BJ (cell line): ENCODE measurements at places on chromosomes 12 and 14.

- no peak for DNase-seq
These were observed 102.9 kb downstream of the RASSF9 start for GRCh38 chr12:85733221-85733840.

- peak; percentile 32 for DNase-seq
These were observed 31.3 kb upstream of the SMUG1 start for GRCh38 chr12:54220092-54220557.

GRCh38 chr14:87282266-87282665 is 710.7 kb downstream of the GALC start:
- DNase-seq = no peak

GRCh38 chr14:33986804-33987203 is 35.9 kb upstream of the EGLN3 start:
- peak; percentile 19 for DNase-seq

- DNase-seq = no peak
These were observed 67.5 kb downstream of the B4GALNT3 start for GRCh38 chr12:527241-527640.

- no peak for DNase-seq
These were observed 33.5 kb upstream of the TCL1B start for GRCh38 chr14:95652690-95653089.

GRCh38 chr12:124893792-124894516 is 20.5 kb downstream of the UBC start:
- DNase-seq = no peak

GRCh38 chr12:47234576-47235141 is 154.9 kb upstream of the AMIGO2 start:
- DNase-seq = no peak

DNA sequence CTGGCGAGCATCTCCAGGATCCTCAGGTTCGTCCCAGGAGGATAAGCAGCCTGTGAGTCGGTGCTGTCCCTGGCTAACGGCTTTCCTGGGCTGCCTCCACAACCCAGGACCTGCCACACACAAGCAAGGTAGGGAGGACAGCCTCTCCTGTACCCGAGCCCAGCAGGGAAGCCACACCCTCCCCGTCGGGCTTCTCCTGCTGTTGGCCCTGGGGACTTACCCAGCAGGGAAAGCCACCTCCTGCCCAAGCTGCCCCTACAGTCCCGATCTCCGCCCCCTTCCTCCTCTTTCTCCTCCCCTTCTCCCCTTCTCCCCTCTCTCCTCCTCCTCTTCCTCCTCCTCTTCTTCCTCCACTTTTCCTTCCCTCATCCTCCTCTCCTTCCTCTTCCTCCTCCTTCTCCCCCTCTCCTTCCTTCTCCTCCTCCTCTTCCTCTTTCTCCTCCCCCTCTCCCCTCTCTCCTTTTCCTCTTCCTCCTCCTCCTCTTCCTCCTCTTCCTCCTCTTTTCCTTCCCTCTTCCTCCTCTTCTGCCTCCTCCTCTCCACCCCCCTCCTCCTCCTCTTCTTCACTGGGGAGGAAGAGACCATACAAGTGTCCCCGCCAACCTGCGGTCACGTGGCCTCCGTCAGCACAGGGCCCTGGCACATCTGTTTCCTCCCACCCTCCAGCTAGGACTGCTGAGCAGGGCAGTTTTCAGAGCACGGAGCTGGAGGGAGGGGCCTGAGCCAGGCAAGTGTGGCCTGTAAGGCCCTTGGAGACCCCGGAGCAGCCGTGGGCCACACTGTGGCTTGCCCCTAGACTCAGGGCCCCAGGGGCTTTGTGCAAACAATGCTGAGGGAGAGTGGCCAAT is 17.3 kb upstream of the RFLNA start:
- no peak for DNase-seq

DNA sequence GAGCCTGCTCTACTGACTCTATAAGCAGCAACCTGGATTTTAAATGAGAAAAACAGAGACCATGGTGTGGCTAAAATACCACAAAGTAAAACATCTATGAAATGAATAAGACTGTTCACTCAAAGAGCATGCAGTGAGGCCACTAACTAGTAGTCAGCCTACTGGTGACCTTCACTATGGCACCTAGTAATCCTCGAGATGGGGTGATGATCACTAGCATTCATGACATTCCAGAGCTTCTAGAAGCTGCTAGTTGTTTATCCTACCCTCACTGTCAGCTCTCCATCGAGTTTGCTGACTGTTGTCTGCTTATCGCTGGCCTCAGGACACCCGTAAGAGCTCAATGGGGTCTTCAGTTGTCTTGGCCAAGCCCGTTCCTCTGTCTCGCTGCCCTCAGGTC is 13.7 kb downstream of the SPTB start:
- DNase-seq = no peak

DNA sequence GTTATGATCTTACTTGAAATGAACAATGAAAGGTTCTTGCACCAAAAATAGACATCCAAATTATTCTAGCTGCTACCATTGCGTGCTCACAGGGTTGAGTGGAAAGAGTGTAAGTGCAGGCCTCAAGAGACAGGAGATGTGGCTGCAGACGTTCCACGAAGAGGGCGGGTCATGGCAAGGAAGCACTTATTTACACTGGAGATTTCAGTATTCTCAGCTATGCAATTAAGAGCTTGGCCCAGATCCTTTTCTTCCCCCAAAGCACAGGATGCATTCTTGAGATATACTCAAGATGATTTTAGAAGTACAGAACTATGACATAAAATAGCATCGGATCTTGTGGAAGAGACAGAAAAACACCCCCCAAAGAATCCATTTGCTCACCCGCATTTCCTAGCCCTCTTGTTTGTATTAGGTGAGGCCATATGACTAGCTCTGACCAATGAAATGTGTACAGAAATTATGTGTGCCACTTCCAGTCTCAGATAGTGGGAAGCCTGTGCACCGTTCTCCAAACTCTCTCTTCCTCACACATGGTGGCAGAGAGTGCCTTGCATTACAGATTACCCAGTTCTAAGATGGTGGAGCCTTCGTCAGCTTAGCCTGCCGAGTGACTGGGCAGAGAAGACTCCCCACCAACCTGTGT is 261.4 kb downstream of the TTC8 start:
- no peak for DNase-seq

- DNase-seq = no peak
These were observed 774 bp upstream of the MANSC4 start for GRCh38 chr12:27780612-27781408.

DNA sequence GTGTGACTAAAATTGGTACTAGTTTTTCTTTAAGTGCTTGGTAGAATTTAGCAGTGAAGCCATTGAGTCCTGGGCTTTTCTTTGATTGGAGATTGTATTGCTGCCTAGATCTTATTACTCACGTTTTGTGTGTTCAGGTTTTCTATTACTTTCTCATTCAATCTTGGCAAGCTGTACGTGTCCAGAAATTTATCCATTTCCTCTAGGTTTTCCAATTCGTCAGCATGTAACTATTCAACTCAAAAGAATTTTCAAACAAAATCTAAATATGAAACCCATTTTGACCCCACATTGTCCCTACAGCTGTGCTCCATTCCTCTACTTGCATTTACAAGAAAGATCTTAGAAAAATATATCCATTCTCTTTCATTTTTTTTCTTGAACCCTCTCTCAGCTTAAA is 1613.4 kb upstream of the SEL1L start:
- DNase-seq = no peak

DNA sequence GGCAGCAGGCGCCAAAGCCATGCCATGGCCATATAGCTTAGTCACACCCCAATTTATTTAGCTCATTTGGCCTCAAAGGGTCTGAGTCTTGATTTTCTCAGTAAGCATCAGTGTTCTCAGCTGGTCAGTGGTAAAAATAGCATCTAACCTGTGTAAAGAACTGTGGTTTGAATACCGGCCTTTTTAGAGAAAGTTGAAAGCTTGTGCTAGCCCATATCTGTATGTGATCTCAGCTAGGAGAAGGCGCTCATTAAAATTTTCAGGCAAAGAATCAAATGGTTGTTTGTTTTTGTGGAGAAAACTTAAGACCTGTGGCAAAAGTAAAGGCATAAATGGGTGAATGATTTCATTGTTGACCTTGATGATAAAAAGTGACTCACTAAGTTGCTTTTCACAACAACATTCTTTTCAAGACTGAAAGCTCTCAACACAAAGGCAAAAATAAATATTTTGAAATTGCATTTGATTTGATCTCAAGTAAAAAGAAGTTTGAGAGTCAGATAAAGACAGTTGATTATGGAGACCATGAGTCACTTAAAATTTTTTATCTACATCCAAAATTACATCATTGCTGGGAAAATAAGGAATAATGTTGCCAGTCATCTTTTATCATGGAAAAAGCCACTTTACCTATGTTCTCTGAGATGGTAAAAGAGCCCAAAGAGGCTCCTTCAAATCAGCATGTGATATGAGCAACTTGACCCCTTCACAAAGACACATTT is 128.5 kb upstream of the RGS6 start:
- DNase-seq = peak; percentile 73

- DNase-seq = no peak
These were observed 249.5 kb upstream of the DCN start for GRCh38 chr12:91432089-91432488.

DNA sequence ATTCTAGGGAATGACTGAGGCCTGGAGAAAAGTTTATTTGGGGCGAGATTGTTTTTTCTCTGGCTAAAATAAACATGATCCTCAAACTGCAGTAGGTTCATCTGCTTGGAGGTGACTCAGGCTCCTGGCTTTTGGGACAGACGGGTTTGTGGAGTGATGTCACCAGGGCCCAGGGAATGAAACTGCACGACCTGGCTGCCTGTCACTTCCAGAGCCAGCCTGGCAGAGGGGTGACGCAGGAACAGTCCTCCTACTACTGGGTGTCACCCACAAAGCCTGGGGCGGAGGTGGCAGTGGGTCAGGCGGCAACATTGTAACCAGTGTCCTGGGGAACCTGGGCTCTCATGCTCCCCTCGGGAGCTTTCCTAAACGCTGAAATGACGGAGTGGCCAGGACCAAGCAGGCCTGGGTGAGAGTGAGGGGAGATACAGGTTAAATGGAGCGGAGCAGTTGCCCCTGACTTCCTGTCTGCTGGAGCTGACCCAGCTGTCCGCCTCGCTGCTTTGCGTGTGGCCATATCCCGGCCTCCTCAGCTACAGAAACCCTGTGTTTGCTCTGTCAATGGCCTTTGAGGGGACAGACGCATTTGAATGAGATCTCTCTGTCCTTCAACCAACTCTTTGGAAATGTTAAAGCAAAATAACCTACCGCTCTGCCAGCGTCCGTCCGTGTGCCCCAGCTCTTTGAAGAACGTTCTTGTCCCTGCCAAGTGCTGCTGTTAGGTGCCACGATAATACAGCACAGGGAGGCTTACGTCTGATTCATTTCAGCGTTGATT is 6.5 kb downstream of the HIP1R start:
- DNase-seq = no peak

GRCh38 chr14:30223385-30223785 is 295.7 kb upstream of the PRKD1 start:
- peak; percentile 46 for DNase-seq

- no peak for DNase-seq
These were observed 685 bp upstream of the CDH24 start for GRCh38 chr14:23057757-23058653.

DNA sequence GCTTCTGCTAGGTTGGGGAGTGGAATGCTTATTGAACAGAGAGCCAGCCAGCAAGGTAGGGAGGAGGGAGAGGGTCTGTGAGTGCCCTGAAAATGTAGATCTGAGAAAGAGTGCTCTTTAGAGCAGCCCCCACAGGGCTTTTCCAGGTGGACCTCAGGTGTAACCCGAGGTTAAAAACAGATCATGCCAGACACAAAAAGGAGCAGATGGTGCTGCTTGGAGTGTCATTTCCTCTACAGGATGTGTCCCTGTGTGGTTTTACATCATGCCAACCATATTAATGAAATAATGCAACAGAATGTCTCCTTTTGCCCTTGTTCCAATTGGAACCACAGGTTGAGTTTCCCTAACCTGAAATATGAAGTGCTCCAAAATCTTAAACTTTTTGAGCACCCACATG is 6.4 kb downstream of the SUSD6 start:
- DNase-seq = no peak

GRCh38 chr14:31510222-31510621 is 22.4 kb upstream of the GPR33 start:
- no peak for DNase-seq

DNA sequence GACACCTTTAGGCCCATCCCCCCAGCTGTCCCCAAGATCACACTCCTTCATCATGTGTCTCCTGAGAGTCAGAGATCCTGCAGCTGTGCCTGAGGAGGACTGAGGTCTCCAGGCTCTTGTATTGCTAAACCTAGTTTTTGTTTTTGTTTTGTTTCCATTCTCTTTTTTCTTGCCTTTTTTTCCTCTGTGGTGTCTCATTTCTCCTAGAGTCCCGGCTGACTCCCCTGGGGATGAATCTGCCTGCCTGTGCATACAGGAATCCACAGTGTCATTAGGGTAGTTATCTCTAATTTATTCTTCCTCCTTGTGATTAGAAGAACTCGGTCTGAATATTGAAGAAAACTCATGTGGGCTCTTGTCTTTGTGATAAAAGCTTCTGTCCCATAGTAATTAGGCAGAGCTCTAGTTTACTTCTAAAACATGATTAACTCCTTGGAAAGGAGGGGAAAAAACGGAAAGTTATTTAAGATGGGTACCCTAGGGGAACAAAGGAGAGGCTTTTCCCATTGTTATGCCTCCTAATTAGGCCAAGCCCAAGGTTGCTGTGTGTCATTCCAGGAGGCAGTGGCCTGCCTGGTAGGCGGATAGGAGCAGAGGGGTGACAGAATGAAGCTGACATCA is 343.2 kb downstream of the ZFP36L1 start:
- no peak for DNase-seq

- no peak for DNase-seq
These were observed 3.3 kb downstream of the PARP11 start for GRCh38 chr12:3869865-3870264.

- no peak for DNase-seq
These were observed 76.7 kb downstream of the TTC8 start for GRCh38 chr14:88901189-88901588.

- DNase-seq = no peak
These were observed 170.3 kb upstream of the LMNTD1 start for GRCh38 chr12:25723336-25723735.

DNA sequence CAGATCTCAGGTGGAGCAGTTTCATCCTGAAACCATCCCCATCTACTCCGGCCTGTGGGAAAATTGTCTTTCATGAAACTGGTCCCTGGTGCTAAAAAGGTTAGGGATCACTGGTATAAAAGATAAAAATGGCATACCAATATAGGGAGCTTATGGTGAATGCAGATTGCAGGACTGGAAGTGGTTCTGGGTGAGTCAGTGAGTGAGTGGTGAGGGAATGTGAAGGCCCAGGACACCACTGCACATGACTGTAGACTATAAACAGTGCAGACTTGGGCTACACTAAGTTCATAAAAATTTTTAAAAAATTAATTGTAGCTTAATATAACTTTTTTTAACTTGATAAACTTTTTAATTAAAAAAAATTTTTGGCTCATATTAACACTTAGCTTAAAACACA is 67.0 kb upstream of the RD3L start:
- DNase-seq = no peak
